B cell (primary cell): ENCODE measurements at places on chromosomes 6 and 20.

- no peak for DNase-seq
These were observed 71.5 kb upstream of the B3GAT2 start for GRCh38 chr6:71028236-71028876.

GRCh38 chr6:168434505-168434904 lies 6.5 kb upstream of the SMOC2 start:
- DNase-seq: no peak

DNA sequence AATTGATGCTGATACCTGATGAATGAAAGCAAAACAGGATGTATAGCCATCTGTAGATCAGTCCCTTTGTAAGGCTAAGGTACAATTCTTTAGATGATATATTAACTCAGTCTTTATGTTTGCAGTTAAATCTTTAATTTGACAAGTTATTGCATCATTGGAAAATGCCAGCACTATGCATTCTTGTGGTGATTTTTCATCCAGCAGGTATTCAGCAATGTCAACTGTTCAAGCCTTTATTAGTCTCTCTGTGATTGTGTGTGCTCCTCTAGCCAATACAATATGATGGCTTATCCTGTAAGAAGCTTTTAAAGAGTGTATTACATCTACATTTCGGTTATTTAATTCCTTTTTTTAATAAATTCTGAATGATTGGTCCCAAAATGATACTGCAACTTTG lies 34.3 kb downstream of the HLA-DMB start:
- no peak for DNase-seq

- no peak for DNase-seq
These were observed 420 bp upstream of the BTN2A1 start for GRCh38 chr6:26457264-26457805.

DNA sequence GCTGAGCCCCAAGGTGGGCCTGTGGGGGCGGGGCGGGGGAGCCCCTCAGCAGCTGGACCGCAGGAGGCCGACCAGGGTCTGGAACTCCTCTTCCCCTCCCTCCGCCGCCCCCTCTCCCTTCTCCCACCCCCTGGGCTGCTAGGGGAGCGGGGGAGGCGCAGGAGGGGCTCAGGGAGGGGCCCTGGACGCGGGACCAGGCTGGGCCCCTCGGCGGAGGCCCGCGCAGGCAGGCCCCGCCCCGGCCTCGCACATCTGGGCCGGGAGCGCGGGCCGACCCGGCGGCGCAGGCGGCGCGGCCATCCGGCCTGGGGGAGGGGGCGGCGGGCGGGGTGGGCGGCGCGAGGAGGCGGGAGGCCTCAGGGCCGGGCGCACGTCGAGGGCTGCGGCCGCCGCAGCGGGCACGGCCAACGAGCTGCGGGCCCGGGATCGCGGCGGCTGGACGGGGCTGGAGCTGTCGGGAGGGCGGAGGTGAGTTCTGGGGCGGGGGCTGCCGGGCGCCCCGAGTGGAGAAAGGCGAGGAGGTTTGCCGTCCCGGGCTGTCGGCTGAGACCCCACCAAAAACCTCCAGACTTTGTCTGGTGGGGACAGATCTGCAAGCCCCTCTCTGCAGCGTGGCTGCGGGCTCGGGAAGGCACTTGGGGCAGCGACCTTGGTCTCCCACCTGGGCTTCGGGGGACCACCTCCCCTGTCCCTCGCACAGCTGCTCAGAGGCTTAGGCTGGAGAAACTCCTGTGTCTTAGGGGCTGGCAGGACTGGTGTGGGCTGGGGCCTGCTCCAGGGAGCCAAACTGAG lies at the start of gene HSPA12B:
HSPA12B (plus strand) TSS at position 359 of the 792 bp plus-strand sequence. CDS start 5,990 bp downstream, outside the sequence.
- DNase-seq: no peak

GRCh38 chr6:170173335-170173881 lies 117.5 kb downstream of the DLL1 start:
- no peak for DNase-seq

GRCh38 chr6:73656531-73657145 lies 2.8 kb upstream of the SLC17A5 start:
- no peak for DNase-seq

DNA sequence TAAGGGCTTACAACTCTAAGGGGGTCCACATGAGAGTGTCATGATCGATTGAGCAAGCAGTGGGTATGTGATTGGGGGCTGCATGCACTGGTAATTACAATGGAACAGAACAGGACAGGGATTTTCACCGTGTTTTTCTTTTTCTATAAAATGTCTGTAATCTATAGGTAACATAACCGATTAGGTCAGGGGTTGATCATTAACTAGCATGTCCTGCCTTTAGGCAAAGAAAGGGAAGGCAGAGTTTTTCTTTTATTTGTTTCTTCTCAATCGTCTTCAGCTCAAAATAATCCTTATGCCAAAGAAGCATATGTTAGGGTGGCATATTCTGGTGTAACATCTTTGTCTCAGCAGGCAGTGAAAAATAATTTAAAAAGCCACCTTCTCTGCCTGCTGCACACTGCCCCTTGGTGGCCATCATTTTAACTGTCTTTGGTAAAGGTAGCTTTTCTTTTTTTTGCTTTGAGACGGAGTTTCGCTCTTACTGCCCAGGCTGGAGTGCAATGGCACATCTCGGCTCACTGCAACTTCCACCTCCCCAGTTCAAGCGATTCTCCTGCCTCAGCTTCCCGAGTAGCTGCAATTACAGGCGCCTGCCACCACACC lies 9.7 kb upstream of the CEP43 start:
- DNase-seq: peak; percentile 74

DNA sequence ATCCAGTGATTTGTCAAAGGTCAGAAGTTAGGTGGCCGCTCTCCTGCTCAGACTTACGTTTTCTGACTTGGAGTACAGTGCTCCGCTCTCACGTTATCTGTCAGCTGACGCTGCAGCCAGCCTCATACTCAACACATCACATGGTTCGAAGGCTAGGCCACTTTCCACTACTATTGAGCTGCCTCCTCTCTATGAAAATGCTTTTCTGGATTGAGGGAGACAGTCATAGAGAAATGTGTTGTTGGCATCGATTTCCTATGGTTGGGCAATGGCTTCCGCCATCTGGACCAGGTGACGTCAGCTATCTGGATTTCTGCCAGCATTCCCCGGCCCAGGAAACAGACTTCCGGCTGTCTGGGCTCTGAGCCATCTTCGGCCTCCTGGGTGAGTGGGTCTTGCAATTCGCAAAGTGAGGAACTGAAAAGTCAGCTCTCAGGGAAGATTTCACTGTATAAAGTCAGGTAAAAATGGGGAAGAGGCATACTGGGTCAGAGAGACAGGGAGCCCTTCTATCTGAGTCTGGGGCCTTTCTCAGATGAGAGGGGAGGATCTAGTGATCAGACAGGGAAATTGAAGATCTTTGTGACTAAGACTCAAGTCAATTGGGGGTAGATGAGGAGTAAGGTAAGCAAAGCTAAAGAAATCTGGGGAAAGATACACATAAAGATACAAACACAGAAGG lies 37.5 kb upstream of the IER3 start:
- DNase-seq: peak; percentile 65

GRCh38 chr20:2283706-2284423 lies 11.9 kb upstream of the TGM3 start:
- DNase-seq: no peak

GRCh38 chr6:63904650-63905248 lies 269.1 kb downstream of the PHF3 start:
- no peak for DNase-seq

DNA sequence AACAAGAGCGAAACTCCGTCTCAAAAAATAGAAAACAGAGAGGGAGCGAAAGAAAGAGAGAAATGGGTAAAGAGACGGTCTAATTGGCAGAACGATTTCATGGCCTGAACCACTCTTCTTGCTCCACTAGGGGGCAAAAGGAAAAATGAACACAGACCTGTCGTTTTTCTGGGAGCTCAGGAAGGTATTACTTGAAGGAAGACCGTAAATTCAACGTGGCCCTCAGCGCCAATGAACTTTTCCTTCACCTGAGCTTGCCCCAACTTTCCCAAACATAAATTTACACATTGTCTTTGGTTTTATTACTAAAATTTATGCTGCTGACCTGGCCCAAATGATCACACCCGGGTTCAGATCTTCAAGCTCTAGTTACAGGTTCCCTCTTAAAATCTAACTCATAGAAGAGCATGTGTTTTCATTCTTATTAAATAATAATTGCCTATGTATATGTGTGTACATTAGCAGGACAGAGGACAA lies 67.3 kb downstream of the ATP9A start:
- peak; percentile 23 for DNase-seq

GRCh38 chr20:8320306-8320705 lies 188.2 kb downstream of the PLCB1 start:
- no peak for DNase-seq

DNA sequence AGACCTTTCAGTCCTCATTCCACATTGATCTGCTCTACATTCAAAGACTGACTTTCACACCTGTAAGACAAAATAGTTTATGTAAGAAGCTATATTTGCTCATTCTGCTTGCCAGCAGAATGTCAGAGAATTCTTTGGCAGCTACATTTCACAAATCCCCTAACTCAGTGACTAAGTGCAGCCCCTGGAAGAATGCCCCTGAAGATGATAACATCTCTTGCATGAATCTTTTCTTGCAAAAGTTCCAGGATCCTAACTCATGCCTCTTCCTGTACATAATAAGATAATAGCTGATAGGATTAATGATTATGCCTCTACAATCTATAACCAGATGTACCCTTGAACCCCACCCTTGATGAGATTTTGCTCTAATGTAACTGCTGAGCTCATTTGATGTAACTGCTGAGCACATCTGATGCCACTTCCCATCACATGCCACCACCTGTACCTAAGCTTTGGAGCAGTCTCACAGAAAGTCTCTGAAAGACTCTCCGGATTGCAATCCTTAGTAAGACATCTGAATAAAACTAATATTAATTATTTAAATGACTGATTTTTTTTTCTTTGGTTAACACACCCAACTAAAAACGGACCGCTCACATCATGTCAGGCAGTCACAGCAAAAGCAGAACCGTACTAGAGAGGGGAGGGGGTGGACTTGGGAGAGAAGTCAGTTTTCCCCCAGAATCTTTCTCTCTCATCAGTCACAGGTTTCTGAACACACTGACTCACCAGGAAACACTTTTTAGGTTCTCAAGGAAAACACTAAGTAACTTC lies 684 bp upstream of the DNAH8 start:
- DNase-seq: peak; percentile 30

GRCh38 chr20:3031524-3032147 lies 11.8 kb upstream of the GNRH2 start:
- DNase-seq: no peak

GRCh38 chr6:142885182-142885867 lies 59.7 kb downstream of the HIVEP2 start:
- peak; percentile 90 for DNase-seq

DNA sequence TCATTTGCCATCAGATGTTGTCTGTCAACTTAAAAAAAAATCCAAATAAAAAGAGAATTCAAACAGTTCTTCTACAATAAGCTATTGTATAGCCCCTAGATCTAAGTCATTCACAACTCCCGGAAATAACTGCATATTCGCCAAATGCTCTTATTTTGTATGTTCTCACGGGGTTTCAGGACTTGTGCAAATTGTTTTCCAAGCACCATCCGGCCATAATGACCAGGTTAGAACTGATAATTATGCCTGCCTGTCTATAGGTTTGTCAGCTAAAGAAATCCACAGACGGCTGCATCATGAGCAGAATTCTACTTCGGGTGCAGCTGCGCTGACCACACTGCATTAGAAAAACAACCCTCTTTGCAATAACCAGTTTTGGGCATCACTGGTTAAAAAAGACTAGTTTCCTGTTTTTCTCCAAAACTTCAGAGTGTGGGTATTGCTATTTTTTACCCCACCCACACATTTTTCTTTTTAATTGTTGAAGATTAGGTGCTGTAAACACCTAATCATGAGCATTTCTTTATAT lies 87.7 kb downstream of the HIVEP2 start:
- peak; percentile 61 for DNase-seq

DNA sequence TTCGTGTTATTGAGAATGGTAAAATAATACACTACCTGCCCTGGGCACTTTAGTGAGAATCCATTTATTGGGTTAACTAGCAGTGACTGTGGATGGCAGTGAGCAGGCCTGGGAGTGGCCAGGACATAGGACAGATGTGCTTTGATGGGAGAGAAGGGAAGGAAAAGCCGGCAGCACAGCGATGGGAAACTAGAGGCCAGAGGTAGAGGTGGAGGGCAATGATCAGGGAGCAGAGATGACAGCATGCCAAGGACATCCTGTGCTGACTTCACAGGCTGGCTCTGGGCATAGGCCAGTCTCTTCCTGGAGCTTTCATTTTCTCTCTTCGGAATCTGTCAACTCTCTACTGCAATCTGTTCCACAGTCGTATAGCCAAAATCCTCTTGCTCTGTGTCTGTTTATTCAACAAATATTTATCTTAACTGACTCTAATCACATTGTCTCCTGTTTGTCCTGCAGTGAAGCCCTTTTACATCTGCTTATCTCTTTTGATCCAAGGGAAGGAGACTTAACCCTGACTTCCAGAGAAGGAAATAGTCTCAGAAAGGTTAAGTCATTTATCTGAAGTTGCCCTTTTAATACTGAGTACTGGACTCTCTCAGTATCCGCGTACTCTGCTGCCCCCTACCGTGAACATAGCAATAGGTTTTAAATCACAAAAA lies 18.4 kb upstream of the MMP24 start:
- peak; percentile 81 for DNase-seq

GRCh38 chr6:19895866-19896692 lies 58.9 kb downstream of the ID4 start:
- no peak for DNase-seq

DNA sequence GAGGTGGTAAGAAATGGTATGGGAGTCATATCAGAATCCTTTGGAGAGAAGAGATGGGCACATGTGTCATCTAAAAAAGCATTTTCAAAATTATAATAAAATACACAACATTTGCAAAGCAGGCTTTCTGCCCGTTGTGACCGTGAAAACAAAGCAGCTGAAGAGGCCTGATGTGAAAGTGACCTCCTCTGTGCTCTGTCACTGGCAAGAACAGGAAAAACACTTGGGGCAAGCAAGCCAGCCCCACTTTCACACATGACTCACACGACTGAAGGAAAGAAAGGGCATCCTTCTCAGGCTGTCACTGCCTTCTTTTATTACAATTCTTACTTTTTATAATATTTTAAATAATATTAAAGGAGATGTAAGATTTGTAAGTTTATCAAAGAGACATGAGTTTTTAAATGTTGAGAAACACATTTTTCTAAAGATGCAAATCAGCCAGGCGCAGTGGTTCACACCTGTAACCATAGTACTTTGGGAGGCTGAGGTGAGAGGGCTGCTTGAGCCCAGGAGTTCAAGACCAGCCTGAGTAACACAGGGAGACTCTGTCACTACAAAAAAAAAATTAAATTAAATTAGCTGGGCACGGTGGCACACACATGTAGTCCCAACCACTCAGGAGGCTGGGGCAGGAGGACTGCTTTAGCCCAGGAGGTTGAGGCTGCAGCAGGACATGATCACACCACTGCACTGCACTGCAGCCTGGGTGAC lies 143.7 kb downstream of the BTBD9 start:
- no peak for DNase-seq

DNA sequence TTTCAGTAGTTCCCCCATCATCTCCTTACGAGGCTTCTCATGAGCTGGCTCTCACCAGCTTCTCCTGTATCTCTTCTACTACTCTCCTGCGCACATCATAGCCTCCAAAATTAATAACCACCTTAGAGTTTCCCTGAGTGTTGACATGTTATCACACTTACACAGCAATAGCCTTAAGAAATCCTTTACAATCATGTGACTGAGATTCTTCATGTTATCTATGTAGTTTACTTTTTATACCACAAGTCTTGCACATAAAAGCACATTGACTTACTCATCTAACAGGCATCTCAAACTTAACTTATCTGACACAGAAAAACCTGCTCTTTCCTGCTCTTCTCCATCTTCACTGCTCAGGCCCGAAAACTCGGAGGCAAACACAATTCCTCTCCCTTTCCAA lies 103.7 kb upstream of the TAB2 start:
- no peak for DNase-seq

GRCh38 chr6:51968265-51968664 lies 119.1 kb downstream of the PKHD1 start:
- DNase-seq: no peak
